ENCODE measurements at places on chromosomes 12 and 14. TPM values are rescaled to one million over a fixed set of nuclear protein-coding genes. Genes with fewer than 3 reads are reported as not detected.

GRCh38 chr14:95915330-95915729 lies 38.7 kb downstream of the TUNAR start:
- peaks cover 2% of the 10 kb centered on the region for H3K27me3 ChIP-seq
- H3K27ac ChIP-seq: no peak overlapping the region
- no peak overlapping the region for H3K4me3 ChIP-seq
- DNase-seq: no peak

- H3K36me3 ChIP-seq: peaks cover 10% of the 10 kb centered on the region
- peaks cover 1% of the 10 kb centered on the region for H3K4me1 ChIP-seq
- no peak for DNase-seq
- H3K27me3 ChIP-seq: no peaks in the 10 kb centered on the region
Measured at GRCh38 chr12:15532364-15532977, 210.2 kb downstream of the PTPRO start.

DNA sequence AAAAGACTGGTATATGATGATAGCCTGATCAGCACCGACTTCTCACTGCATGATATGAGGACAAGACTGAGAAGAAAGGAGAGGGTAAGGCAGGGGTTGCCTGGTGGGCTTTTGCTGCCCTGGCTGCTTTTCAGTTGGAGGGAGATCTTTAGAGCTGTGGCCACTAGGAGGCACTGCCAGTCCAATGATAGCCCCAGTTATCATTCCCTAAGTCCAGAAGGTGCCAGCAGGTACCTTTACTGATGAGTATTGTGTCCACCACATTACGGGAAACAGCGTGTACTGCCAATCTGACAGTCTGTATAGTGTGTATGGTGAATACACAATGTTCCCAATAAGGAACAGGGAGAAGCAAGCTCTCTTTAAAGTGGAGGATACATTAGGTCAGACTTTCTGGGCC lies 55.8 kb upstream of the CCDC175 start:
- peaks cover 5% of the 10 kb centered on the region for H3K27me3 ChIP-seq
- H3K4me3 ChIP-seq: no peak overlapping the region
- DNase-seq: peak; percentile 72
- H3K36me3 ChIP-seq: peaks cover 14% of the 10 kb centered on the region

GRCh38 chr12:88703790-88704189 lies 123.5 kb upstream of the KITLG start:
- no peaks in the 10 kb centered on the region for H3K4me1 ChIP-seq
- H3K27me3 ChIP-seq: no peaks in the 10 kb centered on the region
- no peaks in the 10 kb centered on the region for H3K36me3 ChIP-seq
- H3K27ac ChIP-seq: no peak overlapping the region

- no peak overlapping the region for H3K27ac ChIP-seq
- no peak overlapping the region for H3K4me3 ChIP-seq
- peaks cover 5% of the 10 kb centered on the region for H3K4me1 ChIP-seq
- no peak for DNase-seq
- H3K36me3 ChIP-seq: no peaks in the 10 kb centered on the region
- H3K27me3 ChIP-seq: no peaks in the 10 kb centered on the region
Measured at GRCh38 chr12:24111086-24111485, 161.6 kb upstream of the SOX5 start.

GRCh38 chr12:104971306-104971705 lies 13.2 kb upstream of the SLC41A2 start:
- no peak overlapping the region for H3K4me3 ChIP-seq
- H3K27me3 ChIP-seq: no peaks in the 10 kb centered on the region
- DNase-seq: no peak
- H3K4me1 ChIP-seq: no peaks in the 10 kb centered on the region

The TPH2 gene
- 0.34 TPM for total RNA-seq

The KCNC2 gene
- total RNA-seq: 11.6 TPM
